ENCODE measurements at places on chromosomes 5 and 9. TPM values are rescaled to one million over a fixed set of nuclear protein-coding genes. Genes with fewer than 3 reads are reported as not detected.

OTP gene
- total RNA-seq = not detected

CDK5RAP2 gene
- 82.7 TPM for total RNA-seq

RASGEF1C gene
- 0.49 TPM for total RNA-seq

GFI1B gene
- total RNA-seq = not detected
